HTR-8/SVneo (cell line): ENCODE measurements at places on chromosomes 7 and 10.

DNA sequence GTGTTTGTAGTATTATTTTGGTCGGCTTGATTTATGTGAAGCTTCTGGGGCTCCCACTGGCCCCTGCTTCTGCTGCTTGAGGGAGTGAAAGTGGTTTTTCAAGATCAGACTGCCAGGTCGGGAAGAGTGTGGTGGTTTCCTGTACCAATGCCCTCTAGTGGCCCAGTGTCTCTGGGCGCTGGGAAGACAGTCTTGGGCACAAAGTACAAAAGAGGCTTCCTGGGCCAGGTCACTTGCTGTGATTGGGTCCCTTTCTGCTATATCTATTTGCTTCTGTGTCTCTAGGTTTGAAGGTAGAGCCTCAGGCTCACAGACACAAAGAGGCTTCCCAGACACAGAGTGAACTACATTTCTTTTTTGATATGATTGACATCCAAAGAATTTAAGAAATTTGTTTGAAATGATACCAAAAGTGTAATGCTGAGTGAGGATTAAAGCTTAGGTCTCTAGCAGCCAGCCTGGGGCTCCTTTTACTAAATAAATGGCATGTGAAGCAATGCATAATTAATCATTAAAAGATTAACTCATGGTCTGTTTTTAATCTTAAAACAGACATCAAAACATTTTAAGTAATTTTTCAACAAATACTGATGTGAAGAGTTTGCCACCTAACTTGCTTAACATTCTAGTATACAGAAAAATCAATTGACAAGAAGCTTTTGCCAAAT is 36.3 kb downstream of the ABCB1 start:
- no peak for DNase-seq

- DNase-seq, result no peak
Observed at GRCh38 chr7:78379148-78379547, 580.6 kb downstream of the PHTF2 start.

- no peak for DNase-seq
Observed at GRCh38 chr10:17685233-17685840, 41.4 kb downstream of the STAM start.

- no peak for DNase-seq
Observed at GRCh38 chr7:36639826-36640225, 84.5 kb downstream of the AOAH start.

DNA sequence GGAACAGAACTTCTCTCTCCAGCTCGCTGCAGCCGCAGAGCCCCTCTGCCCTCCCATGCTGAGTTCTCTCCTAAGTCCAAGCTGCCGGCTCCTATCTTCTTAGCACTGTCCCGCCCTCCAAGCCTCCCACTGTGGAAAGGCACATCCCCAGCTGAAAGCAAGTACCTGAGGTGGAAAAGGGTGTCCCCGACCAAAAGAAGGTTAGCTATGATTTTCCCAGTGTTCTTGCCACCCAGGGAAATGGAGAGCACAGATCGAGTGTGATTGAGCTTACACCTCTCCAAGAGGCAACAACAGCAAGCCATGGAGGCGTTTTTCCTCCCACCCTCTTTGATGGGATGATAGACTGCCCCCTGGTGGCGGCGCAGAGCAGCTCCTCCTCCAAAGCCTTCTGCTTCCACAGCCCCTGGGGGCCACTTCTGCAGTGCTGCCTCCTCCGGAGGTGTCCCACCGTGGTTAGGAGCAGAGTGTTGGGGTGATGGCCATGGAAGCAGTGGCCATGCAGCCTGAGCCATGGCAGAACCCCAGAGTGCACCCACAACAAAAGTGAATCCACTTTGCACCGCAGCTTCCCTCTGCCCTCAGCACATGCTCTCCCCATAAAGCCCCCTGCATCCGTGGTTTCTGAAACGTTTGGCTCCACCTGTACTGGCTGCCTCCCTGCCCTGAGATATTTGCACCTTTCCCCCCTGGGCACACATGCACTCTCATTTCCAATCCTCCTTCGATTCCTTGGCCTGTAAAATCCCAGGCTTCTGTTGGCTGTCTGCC is 143.1 kb upstream of the STK17A start:
- DNase-seq, result peak; percentile 69

GRCh38 chr10:44985175-44985681 is 6.6 kb upstream of the DEPP1 start:
- no peak for DNase-seq

DNA sequence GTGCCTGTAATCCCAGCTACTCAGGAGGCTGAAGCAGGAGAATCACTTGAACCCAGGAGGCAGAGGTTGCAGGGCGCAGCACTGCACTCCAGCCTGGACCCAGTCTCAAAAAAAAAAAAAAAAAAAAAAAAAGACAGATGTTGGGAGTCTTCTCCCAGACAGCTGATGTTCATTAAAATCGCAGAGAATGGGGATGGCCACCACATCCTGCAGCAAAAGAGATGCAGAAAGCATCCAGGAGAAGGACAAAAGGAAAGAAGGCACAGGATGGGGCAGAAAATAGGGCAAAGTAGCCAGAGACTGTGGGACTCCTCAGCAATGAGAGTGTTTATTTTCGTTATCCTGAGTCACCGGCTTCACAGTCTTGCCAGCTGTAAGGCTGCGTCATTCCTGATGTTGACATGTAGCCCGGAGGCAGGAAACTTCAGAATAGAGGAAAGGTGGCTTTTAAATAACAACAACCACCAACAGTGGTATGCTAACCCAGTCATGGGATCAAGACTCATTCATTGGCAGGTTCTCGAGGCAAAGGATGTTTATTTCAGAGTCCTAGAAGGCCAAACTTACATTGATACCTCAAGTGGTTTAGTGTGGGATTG is 149.5 kb upstream of the SVIL start:
- DNase-seq, result peak; percentile 93

- DNase-seq, result no peak
Observed at GRCh38 chr10:26410356-26410755, 27.8 kb upstream of the APBB1IP start.

GRCh38 chr7:54394834-54395233 is 147.3 kb upstream of the VSTM2A start:
- DNase-seq, result no peak

DNA sequence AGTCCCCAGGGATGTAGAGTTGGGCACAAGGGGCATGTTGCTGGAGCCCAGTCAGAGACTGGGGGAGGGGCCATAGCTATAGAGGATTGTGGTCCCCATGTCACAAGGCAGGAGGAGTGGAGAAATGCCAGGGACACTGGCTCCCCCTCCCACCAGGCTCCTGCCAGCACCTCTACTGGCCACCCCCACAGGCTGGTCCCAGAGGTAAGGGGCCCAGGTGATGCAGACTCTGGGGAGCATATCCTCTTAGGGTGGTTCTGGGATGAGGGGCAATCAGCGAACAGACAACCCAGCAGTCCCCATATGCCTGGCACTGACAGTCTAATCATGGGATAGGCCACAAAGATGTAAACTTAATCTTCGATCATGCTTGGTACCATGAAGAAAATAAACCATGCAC is 21.2 kb downstream of the C10orf71 start:
- no peak for DNase-seq

DNA sequence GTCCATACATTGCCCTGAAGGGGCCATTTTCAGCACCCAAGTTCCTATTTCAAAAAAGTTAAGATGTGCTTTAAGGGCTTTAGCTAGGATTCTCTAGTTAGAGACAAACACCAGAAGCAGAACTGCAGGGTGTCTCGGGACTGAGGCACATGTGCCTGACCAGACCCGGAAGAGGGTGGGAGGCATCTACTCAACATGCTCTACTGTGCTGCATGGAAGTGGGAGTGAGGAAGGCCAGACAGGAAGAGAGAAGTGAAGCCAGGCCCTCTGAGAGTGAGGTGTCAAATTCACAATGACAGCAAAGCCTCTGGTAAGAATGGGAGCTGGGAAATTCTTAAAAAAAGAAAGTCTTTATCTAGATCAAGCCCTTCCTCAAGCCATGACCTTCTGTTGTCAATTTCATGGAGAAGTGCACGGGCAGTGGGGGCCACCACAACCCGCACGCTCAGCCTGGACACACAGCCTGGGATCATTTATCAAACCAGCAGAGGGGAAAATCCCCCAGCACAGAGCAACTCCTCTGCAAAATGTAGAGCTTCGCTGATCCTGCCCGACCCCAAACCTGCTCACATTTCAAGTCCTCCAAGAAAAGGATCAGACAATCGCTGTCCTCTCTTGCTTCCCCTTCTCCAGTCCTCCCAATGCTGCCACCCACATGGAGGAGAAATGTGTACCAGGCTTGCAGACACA is 38.7 kb downstream of the PLXNA4 start:
- no peak for DNase-seq
